ENCODE measurements at places on chromosomes 7 and 10.

DNA sequence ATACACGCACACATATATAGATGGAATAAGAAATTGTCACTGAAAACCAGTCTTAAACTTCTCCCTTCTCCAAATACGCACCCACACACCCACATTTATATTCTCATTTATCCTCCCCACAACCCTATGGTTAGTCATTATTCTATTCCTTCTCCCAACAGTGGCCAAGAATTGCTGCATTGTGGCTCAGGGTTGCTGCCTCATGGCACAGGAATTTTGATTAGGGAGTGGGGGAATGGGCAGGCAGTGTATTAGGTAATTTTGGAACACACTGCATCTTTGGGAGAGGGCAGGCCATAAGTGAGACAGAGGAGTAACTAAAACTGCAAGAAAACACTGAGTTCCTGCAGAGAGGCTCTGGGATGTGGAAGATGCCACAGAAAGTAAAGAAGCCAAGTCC is 35.7 kb downstream of the NAPEPLD start:
- DNase-seq = no peak

DNA sequence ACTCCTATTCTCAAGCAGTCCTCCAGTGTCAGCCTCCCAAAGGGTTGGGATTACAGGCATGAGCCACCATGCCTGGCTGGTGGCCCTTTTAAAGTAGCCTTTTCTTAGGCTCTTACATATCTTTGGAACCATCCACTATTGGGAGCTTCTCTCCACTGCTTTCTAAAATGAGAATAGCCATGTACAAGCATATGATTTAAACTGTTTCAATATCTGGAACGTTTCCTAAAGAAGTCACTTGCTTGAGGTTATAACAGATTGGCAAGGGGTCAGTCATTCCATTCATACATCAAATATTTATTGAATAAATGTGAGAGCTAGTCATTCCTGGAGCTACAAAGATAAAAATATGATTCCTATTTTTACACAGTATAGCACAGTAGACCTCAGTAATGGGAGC is 97.4 kb upstream of the LRGUK start:
- no peak for DNase-seq

GRCh38 chr10:20303453-20304152 is 487.4 kb downstream of the PLXDC2 start:
- DNase-seq = no peak

DNA sequence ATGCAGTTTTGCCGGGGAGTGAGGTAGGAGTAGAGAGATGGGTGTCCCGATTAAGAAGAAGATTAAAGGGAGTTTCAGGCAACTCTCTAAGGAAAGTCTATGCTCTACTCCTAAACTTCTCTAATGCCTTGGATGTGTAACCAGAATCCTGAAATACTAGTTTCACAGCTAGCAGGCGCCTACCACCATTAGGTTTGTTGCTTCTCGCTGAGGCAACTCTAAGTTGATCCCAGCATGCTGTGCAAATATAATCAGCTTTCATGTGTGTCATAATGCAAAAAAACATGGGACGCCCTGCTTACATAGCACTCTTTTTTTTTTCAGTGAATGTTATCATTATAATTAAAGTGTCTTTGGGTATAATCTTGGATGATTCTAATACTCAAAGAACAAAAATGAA is 50.4 kb upstream of the FAM3C start:
- DNase-seq = no peak
